ENCODE measurements at places on chromosomes 12 and 14.

- no peak for DNase-seq
Measured at GRCh38 chr14:63933110-63933509, 80.3 kb downstream of the SYNE2 start.

- no peak for DNase-seq
Measured at GRCh38 chr12:124777399-124778372, 86.0 kb downstream of the SCARB1 start.

- no peak for DNase-seq
Measured at GRCh38 chr14:99300190-99300589, 28.2 kb upstream of the BCL11B start.

- DNase-seq, result no peak
Measured at GRCh38 chr14:72651081-72651480, 242.8 kb downstream of the DPF3 start.

DNA sequence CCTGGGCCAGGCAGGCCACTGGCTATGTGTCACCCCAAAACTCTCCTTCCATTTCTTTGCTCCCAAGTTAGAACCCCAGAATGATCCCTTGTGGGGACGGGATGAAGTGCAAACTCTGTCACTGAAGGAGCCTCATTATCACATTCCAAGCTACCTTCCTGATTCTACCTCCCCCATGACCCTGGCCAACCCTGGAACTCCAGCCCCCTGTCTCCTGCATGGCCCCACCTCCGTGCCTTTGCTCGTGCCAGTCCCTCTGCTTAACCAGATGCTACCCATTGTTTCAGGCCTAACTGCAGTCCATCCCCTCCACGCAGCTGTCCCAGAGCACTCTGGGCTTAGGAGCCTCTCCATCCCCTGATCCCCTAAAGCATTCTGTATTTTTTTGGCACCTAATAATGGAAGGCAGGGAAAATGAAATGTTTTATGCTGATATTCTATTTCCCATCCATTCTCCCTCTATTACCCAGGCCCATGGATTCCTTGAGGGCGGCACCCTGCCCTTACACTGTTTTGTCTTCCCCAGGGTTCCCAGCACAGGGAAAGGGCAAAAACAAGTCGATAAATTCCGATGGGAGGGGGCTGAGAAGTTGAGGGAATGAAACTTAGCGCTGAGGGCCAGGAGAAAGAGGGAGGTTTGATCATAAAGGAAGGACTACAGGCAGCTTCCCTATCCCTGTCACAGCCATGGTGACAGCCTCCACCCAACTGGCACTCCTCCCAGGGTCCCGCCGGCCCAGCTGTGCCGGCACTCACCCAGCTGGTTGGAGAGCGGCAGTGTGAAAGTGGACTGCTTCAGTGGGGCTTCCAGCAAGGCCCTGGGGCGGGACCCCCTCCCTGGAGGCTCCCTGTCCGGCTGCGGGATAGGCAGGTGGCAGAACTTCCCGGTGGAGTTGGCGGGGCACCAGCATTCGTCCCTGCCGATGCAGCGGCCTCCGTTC, 58.1 kb downstream of the ISCA2 start:
- DNase-seq, result no peak
